T-helper 17 cell (primary cell): ENCODE measurements at places on chromosomes 3 and 15.

- no peak for DNase-seq
These were observed 86.4 kb downstream of the NSMCE3 start for GRCh38 chr15:29183071-29183831.

DNA sequence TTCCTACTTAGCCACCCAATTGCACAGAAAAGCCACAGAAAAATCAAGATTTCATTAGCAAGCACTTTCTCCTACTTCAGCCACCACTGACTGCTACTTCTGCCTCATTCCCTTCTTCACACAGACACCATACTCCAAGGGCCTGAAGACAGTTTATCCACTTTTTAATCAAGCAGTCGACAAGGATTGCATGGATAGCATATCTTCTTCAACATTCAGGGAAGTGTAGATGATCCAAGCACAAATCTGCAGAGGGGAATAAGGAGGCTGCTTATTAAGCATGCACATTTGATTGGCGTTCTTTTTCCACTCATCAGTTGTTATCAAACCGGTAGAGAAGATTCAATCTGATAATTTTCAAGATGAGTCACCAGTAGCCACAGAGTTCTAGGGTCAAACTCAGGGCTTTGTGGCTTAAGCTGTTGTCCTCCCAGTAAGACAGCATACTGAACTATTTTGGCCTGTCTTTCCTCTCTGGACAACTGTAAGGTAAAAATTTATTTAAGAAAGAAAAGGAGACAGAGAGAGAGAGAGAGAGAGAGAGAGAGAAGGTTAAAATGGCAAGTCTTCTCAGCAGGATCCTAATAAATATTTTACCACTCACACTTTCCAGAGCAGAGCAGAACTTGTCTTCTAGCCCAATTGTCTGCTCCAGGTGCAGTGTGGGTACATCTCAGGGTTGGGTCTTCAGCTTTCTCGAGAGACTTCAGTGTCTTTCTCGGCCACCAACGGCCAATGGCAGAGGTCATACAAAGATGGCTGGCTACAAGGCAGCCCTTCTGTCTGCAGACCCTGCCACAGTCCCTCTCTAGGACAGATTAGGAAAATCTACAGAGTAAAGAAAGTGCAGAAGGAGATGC, 80.6 kb upstream of the BHLHE40 start:
- DNase-seq, result no peak

- DNase-seq, result no peak
These were observed 18.2 kb downstream of the ABTB1 start for GRCh38 chr3:127690823-127691452.

DNA sequence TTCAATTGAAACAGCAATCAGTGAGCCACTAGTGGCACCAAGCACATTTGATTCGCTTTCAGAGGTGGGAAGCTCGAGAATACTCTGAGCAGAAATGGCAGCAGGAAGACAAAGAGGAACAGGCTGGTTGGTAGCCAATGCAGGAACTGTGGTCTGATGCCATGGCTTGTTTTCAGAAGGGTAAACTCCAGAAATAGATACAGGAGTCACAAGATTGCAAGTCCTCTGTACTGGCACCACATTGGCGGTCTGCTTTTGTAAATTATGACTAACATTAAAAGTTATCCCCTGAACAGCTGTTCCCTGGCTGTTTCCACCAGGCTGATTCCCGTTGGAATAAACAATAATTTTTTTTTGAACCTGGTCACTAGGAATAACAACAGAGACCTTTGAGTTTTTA, 35.5 kb downstream of the USF3 start:
- no peak for DNase-seq

- no peak for DNase-seq
These were observed 105.3 kb downstream of the LSM3 start for GRCh38 chr3:14283813-14284438.

GRCh38 chr3:120081719-120082118, 12.5 kb downstream of the GSK3B start:
- no peak for DNase-seq

DNA sequence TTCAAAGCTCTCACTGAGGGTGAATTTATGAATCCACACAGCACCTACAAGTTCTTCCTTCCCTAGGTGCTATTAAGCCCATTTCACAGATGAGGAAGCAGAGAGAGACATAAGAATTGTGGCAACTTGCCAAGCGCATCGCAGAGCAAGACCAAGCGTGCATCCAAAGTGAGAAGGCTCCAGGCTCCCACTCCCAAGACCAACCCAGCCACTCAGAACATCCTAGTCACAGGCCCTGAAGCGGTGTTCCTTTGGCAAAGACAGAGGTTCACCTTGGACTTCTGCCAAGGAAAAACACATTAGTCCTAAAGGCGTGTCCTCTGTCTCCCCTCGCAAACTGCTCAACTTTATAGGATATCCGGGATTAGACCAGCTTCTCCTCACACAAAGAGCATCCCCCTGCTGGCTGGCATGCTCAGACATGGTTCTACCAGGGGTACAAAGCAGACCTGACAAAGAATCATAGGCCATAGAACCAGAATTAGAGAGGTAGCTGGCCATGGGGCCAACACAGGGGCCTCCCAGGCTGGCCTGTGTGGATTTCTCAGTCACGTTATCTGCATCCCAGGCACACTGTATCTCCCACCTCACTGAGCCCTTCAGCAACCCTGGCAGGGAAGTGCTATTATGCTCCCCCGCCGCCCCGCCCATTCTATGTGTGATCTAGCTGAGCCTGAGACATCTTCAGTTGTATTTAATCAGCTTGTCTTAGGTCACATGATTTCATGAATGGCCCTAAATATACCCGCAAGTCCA, 160.2 kb downstream of the FOXP1 start:
- DNase-seq, result no peak

- DNase-seq, result no peak
These were observed 44.5 kb downstream of the BLM start for GRCh38 chr15:90761629-90762028.

DNA sequence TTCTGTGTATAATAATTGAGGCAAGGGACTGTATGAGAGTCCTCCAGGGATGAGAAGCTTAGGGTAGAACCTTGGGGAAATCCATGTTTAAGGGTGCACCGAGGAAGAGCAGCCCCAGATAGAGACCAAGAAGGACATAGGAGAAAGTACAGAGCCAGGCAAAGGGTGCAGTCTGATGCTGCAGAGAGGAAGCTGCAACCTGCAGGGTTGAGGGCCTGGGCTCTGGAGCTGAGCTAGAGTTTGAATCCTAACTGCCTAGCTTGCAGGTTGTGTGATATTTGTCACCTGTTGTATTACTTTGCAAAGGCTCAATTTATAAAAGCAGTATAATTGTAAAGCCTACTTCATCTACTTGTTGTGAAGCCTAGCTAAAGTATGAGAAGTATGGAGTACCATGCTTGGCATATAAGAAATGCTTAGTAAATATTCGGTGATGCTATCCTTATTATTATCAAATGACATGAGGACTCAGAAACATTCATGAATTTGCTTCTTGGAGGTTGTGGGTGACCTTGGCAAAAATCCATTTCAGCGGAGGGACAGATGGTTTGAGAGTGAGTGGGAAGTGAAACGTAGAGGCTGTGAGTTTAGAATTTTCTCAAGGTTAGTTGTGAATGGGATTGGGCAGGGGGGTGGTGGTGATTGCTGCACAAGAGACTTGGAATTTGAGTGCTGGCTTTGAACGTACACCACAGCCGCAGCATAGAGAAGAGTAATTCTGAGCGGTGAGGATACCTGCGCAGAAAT, 43.8 kb downstream of the PLCL2 start:
- no peak for DNase-seq

- DNase-seq, result no peak
These were observed 30.8 kb downstream of the NRROS start for GRCh38 chr3:196670339-196670738.
